ENCODE measurements at places on chromosomes 1 and 21.

DNA sequence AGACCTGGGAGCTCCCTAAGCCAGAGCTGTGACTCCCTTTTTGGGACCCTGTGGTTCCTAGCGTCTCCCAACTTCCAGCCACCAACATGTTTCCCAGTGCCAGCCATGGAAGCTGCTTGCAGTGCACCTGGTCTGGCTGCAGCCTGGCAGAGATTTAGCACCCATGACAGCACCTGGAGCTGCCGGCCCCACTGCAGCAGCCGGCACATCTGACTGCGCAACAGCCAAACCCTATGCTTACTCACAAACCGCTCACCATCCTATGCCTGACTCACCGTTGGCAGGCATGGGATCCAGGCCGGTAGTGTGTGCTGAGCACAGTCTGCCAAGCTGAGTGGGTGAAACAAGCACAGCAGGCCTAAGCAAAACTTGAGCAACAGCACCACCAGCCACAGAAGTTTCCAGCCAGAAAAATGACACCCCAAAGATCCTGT, 435.9 kb upstream of the PRMT6 start:
- DNase-seq, result no peak

DNA sequence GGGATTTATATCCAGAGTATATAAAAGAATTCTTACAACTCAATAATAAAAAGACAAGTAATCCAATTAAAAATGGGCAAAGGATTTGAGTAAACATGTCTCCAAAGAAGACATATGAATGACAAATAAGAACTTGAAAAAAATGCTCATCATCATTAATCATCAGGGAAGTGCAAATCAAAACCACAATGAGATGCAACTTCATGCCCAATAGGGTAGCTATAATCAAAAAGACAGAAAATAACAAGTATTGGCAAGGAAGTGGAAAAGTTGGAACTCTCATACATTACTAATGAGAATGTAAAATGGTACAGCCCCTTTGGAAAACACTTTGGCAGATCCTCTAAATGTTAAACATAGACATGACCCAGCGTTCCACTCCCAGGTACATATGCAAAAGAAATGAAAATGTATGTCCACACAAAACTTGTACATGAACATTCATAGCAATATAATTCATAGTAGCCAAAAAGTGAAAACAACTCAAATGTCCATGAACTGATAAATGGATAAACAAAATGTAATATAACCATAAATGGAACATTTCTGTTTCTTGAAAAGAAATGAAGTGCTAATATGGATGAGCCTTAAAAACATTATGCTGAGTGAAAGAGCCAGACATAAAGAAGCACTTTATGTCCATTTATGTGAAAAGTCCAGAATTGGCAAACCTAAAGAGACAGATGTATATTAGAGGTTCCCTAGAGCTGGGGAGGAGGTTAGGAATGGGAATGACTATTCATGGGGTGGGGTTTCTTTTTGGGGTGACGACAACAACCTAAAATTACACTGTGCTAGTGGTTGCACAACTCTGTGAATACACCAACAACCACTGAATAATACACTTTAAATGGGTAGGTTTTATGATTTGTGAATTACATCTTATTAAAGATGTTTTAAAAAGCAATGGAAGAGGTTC, 259.7 kb downstream of the RHOU start:
- DNase-seq, result no peak

- DNase-seq, result no peak
These were observed 35.9 kb downstream of the FCER1A start for GRCh38 chr1:159338018-159338417.

- no peak for DNase-seq
These were observed 801 bp downstream of the EPRS1 start for GRCh38 chr1:220045356-220046051.

- DNase-seq, result no peak
These were observed 953.2 kb downstream of the BRINP3 start for GRCh38 chr1:189524501-189524900.

GRCh38 chr1:151990058-151990855, 3.4 kb downstream of the S100A10 start:
- DNase-seq, result no peak

DNA sequence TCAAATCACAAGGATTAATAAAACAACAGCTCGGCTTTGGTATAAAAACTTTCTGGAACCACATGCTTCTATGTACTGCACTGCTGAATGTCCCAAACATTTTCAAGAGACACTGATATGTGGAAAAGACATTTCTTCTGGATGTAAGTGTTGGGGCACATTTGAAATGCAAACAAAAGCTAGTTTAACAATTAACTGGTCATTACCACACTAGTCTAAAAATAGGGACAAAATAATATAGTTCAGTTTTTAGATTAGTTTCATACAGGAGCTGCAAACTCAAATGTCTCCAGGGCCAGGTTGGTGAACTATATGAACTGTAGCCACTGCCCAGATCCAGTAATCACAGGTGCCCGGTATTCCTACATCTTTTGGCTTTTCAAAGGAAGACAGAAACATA, 3.2 kb downstream of the IL23R start:
- DNase-seq, result no peak

DNA sequence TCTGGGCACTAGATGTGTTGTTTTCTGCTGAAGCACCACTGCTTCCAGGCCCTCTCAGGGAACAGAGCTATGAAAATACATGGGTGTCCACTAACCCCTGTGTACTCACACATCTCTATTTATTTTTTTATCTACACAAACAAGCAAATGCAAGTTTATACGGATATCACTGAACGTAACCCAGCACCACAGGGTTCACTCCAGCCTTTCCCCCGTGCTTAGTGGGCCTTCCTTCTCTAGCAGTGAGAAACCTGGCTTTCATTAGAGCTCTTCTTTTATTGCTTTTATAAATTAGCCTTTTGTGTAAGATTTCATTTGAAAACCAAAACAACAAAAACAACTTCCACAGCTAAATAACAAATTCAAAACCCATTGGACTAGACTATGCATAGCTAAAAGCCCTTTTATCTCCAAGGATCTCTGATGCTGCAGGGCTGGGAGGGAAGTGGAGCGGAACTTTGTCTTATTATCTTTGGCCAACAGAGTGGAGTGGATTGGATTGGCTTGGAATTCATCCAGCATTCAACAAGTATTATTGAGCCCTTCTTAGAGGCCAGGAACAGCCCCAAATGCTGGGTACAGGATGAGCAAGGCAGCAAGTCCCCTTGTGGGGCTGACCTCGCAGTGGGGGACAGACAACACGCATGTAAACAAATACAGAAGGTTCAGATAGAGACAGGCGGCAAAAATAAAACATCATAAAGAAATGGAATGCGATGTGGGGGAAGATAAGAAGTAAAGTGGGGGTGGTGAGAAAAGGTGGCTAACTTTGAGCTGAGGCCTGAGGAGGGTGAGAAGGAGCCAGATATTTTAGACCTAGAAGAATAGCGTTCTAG, 371.8 kb upstream of the POU3F1 start:
- no peak for DNase-seq

GRCh38 chr21:36913247-36914169, 53.0 kb downstream of the HLCS start:
- no peak for DNase-seq

GRCh38 chr1:27662707-27663393, 9.1 kb downstream of the IFI6 start:
- DNase-seq, result peak; percentile 89

- no peak for DNase-seq
These were observed 166.7 kb downstream of the TTLL7 start for GRCh38 chr1:83832194-83832593.

DNA sequence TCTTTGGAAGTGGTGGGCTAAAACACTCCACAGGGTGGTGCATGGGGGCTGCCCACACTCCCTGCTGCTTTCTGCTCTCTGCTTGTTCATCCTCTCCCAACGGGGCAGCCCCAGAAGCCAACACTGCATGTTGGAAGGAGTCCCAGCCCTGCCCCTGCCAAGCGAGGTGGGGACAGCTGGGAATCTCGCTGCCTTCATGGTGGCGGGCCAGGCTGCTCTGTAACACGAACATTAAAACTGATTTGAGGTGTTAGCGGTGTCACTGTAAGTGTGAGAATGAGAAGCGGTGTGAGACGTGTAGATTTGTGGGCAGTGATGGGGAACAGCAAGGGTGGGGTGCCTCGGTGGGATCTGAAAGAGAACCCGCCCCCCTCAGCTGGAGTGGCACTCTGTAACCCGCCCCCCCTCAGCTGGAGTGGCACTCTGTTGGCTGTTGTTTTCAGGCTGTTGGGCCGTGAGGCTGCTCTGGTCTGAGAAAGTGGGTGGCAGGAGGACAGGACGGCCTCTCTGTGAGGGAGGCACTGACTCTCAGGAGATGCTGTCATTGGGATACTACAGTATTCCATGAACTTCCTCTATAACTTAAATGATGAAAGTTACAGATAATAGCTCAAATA, 80.9 kb downstream of the PCBP3 start:
- no peak for DNase-seq

- no peak for DNase-seq
These were observed 24.4 kb upstream of the TENT5C start for GRCh38 chr1:117581391-117581943.

GRCh38 chr1:209421186-209421585, 162.3 kb upstream of the CAMK1G start:
- DNase-seq, result no peak

DNA sequence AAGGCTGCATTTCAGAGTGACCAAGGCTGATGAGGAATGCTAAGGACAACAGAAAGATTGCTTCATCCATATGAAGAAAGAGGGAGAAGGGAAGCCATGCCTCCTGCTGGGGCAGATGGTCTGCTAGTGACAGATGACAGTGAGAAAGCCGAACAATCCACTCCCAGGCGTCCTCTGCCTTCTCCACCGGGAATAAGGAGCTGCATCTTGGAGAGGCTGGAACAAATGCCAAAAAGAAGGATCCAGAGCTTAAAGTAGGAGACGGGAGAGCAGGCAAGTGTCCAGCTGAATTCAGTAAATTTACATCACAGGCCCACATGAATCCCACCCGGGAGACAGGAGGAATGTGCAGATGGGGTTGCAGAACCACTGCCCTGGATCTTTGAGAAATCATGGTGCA, 33.4 kb downstream of the DDX20 start:
- no peak for DNase-seq

DNA sequence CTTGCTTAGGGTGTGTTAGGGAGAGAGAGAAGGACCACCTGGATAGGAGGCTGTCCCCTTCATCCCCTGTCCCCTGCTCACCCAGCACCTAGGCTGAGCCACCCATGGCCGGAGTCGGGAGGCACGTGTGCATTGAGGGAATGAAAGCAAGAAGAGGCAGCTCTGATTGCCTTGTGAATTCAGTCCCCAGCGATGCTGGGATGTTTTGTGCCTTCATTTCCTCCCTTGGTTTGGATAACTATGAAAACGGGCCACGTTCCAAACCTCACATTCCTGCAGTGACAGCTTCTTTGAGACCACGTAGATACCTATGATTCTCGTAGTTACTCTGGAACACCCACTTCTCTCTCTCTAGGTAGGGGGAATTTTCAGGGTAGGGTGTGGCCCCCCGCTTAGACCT, 67.1 kb downstream of the MAN1C1 start:
- DNase-seq, result no peak

DNA sequence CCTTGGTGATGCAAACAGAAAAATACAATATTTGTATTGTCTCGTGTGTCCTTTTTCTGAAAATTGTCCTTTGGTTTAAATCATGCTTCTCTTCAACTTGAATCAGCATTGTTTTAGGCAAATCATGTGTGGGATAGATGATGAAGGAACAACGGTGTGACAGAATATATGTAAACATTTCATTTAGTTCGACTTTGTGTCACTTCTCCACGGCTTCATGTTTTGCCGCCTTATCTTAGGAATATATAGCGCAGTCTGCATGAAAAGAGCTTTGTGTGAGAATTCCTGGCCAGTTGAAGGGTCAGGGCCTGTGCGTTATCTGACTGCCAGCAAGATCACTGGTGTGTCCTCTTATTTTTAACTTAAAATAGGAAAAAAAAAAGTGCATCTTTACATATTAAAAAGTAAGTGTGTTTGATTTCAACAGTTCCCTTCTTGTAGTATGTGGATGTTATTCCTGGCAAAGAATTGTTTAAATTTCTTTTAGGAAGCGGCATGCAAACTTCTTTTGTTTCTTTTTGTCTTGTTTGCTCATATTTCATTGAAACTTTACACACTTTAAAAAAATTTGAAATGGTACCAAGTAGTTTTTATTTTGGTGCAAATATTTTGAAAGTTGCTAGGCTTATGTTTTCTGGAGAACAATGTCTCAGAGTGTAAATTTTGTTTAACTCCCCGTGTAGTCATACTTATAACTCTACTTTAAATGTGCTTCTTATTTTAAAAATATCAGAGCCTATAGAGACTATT, 465.2 kb downstream of the USP25 start:
- no peak for DNase-seq

GRCh38 chr1:68808351-68808750, 311.5 kb upstream of the DEPDC1 start:
- no peak for DNase-seq

- DNase-seq, result no peak
These were observed 14.3 kb downstream of the CEPT1 start for GRCh38 chr1:111154021-111154999.

- DNase-seq, result peak; percentile 74
These were observed 35.0 kb upstream of the JAK1 start for GRCh38 chr1:65001231-65001792.

DNA sequence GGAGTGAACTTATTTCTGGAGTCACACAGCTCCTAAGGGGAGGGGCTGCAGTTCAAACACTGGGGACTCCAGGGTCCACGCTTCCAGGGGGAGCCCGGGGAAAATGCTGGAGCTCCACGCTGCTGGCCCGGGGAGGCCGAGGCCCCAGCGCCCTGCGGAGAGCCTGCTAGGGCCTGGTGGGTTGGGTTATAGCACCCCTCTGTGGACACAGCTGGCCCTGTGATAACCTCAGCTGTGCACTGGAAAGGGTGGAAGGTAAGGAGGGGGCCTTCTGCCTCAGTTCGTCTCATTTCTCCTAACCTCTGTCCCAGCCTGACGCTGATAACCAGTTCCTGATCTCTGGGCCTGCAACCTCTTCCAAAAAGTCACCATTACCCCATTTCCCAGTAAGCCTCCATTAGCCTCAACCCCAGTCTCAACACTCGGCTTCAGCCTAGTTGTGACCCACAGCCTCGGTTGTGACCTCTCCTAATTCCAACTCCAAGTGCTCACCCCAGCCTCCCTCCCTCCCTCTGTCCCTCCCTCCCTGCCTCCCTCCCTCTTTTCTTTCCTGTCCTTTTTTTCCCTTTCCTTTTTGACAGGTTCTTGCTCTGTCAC, 7.1 kb downstream of the NBL1 start:
- no peak for DNase-seq

- DNase-seq, result no peak
These were observed 32.3 kb upstream of the NHLH2 start for GRCh38 chr1:115873184-115873583.

GRCh38 chr1:160296036-160296435, 11.1 kb upstream of the PEX19 start:
- no peak for DNase-seq

- no peak for DNase-seq
These were observed 58.2 kb downstream of the TBX19 start for GRCh38 chr1:168338589-168339503.

DNA sequence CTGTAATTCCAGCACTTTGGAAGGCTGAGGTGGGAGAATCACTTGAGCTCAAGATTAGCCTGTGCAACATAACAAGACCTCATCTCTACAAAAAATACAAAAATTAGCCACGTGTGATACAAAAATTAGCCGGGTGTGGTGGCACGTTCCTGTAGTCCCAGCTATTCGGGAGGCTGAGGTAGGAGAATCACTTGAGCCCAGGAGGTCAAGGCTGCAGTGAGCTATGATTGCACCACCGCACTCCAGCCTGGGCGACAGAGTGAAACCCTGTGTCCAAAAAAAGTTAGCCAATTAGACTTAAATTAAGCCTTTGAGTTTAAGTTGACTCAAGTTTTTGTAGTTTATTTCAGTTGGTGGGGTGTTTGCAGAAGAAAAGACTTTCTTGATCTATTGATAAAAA, 11.8 kb downstream of the CXADR start:
- no peak for DNase-seq

Data from stimulated activated CD4-positive, alpha-beta T cell treated with anti-CD3 and anti-CD28 coated beads, Interleukin-12 subunit alpha, Interleukin-12 subunit beta, amount 100 ng/mL, for 4 hours (primary cell).